ENCODE measurements at places on chromosomes 3 and 15. TPM values are rescaled to one million over a fixed set of nuclear protein-coding genes. Genes with fewer than 3 reads are reported as not detected.

Gene LIPH
- 6.9 TPM for total RNA-seq

Gene P2RY14
- 2.7 TPM for total RNA-seq

Gene KIF15
- 0.64 TPM for total RNA-seq

DNA sequence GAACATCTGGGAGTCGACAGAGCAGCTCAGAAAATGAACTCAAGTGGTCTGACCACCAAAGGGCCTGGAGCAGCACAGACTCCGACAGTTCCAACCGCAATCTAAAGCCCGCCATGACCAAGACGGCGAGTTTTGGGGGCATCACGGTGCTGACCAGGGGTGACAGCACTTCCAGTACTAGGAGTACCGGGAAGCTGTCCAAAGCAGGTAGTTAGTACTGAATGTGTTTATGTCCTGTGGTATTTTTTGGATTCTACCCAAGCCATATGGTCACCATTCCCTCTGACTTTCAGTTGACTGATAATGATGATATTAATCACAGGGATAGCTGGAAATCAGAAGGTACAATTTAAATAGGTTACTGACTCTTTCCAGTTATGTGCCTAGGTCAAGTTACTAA lies 82.3 kb downstream of the ARPP21 start:
- H3K27ac ChIP-seq = no peak overlapping the region
- no peaks in the 10 kb centered on the region for H3K4me1 ChIP-seq
- H3K36me3 ChIP-seq = no peaks in the 10 kb centered on the region

- DNase-seq = no peak
- H3K27me3 ChIP-seq = no peaks in the 10 kb centered on the region
- H3K27ac ChIP-seq = no peak overlapping the region
- H3K4me3 ChIP-seq = no peak overlapping the region
- no peaks in the 10 kb centered on the region for H3K4me1 ChIP-seq
- no peaks in the 10 kb centered on the region for H3K36me3 ChIP-seq
Observed at GRCh38 chr3:175304404-175304803, 445.3 kb downstream of the NAALADL2 start.

GRCh38 chr3:89808680-89809197 lies 701.3 kb downstream of the EPHA3 start:
- H3K4me1 ChIP-seq = no peaks in the 10 kb centered on the region
- DNase-seq = no peak
- no peak overlapping the region for H3K4me3 ChIP-seq
- no peaks in the 10 kb centered on the region for H3K27me3 ChIP-seq
- H3K36me3 ChIP-seq = no peaks in the 10 kb centered on the region
- no peak overlapping the region for H3K27ac ChIP-seq

DNA sequence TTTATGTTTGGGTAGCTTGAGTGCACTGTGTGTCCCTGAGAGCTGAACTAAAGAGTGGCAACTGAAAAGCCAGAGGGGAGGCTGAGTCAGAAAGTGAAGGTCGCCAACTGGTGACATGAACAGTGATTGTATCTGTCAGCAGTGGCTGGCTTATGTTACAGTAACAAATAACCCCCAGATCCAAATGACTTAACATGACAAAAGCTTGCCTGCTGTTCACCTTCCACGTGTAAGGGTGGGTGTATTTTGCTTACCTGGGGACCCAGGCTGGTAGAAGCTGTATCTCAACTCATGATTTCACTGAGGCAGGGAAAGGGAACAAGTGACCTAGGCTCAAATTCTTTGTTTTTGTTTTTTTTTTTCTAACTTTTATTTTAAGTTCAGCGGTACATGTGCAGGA lies 147.3 kb downstream of the THSD4 start:
- no peaks in the 10 kb centered on the region for H3K4me1 ChIP-seq
- H3K4me3 ChIP-seq = no peak overlapping the region
- DNase-seq = no peak
- H3K27ac ChIP-seq = no peak overlapping the region
- no peaks in the 10 kb centered on the region for H3K27me3 ChIP-seq

GRCh38 chr3:125644036-125645005 lies 49.0 kb upstream of the OSBPL11 start:
- H3K27me3 ChIP-seq = no peaks in the 10 kb centered on the region
- no peak overlapping the region for H3K27ac ChIP-seq
- DNase-seq = no peak
- no peak overlapping the region for H3K4me3 ChIP-seq
